ENCODE measurements at places on chromosomes 7 and 10.

DNA sequence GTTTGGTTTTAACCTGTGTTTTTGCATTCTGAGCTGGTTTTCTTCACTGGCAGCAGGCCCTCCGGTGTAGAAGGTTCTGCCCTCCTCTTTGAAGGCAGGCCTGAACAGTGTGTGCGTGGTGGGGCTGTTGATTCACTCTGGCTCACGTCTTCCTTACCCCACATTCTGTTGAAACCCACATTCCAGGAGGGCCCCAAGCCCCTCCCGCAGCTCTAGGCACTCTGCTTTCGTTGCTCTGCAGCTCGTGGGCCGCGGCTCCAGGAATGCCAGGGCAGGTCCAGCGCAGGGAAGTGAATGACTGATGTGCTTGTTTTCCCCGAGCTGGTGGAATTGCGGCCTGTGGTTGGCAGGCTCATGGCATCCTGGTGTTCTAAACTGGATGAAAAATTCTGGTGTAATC, 49.0 kb downstream of the HTRA1 start:
- DNase-seq: no peak

- no peak for DNase-seq
Observed at GRCh38 chr7:115822801-115823200, 207.8 kb downstream of the TFEC start.

DNA sequence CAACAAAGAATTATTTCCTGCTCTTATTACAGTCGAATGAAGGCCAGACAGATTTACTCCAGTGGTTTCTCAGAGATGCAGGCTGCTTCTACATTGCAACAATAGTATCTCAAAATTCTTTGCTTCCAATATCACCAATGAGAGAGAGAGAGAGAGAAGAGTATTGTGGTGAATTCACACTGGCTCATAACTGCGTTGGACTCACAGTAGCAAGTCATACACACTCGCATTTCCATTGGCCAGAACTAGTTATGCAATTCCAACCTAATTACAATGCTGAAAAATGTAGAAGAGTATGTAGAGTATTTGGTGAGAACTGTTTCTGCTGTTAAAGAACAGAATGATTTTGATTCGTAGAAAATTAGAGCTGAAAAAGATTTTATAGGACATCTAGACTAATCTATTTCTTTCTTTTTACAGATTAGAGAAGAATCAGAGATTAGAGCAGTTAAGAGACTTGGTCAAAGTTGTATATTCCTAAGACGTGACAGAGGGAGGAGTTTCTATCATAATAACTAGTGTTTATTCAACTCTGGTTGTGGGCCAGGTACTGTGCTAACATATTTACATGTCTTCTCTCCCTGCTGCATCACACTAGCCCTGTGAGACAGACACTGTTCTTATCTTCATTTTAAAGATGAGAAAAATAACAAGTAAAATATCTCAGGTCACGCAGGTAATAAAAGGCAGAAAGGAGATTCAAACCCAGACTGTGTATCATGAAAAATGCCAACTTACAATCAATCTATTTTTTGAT, 34.6 kb upstream of the PDK4 start:
- no peak for DNase-seq

- no peak for DNase-seq
Observed at GRCh38 chr7:155311826-155312537, 14.3 kb downstream of the INSIG1 start.

DNA sequence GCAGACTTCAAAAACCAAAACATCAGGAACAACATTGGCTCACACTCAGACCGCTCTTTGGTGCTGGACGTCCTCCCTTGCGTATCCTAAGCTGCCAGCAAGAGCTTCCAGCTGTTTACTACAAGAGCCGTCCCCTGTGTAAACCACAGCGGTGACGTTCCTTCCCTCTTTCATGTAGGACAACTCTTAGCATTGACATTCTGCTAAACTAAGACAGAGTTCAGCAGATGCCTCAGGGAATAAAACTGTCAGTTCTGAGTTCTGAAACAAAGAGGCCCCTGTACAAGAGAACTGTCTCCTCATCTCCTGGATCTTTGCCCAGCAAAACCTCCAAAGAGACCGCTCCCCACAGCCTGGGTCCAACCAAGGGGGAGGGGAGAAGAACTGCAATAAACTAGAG, 57.8 kb upstream of the OPALIN start:
- no peak for DNase-seq

DNA sequence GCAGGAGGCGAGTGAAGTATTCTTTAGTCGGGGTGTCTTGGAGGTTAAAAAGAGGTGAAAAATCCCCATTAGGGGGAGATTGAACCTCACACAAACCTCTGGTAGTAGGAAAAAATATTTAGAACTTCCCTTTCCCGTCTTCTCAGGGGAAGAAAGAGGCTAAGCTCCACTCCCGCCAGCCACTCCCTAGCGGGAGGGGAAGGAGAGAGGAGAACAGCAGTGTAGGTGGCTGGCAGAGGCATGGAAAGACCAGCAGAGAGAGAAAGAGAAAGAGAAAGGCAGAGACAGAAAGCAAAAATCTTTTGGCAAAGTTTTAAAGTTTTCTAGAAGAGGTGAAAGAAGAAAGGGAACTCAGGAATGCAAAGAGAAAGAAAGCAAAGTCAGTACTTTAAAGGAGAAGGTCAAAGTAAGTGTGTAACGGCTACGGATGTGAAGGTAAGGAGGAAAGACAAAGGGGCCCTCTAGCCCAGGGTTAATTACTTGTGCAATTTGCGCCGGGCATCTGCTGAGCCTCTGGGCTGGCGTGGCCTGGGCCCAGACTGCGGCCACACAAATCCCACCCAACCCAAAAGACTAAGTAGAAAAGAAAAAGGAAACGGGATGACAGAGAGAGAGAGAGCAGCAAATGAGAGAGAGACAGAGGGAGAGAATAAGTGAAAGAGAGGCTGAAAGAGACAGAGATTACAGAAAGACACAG, 72.3 kb upstream of the ZNF746 start:
- no peak for DNase-seq

DNA sequence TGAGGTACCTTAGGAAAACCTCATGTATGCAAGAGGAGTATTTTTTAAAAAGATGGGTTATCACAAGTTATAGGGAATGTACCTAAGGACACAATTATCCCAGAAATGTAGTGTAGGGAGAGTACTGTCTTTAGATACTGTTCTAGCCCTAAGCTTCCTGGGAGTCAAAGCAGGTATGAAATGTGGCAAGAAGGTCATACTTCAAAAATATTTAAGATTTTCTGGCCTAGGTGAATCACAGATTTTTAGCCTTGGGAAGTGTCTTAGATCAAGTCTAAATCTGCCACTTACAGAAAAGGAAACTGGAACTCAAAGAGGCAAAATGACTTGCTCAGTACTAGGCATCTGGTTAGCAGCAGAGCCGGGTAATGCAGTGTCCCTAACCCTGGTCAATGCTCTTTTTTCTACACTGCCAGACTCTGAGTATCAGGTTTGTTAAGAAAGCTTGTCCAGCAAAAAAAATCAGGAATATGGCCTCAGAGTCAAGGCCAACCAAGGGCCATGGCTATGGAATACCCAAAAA, 13.9 kb downstream of the PIK3AP1 start:
- DNase-seq: no peak

- DNase-seq: no peak
Observed at GRCh38 chr10:118958984-118959925, 70.3 kb upstream of the NANOS1 start.

DNA sequence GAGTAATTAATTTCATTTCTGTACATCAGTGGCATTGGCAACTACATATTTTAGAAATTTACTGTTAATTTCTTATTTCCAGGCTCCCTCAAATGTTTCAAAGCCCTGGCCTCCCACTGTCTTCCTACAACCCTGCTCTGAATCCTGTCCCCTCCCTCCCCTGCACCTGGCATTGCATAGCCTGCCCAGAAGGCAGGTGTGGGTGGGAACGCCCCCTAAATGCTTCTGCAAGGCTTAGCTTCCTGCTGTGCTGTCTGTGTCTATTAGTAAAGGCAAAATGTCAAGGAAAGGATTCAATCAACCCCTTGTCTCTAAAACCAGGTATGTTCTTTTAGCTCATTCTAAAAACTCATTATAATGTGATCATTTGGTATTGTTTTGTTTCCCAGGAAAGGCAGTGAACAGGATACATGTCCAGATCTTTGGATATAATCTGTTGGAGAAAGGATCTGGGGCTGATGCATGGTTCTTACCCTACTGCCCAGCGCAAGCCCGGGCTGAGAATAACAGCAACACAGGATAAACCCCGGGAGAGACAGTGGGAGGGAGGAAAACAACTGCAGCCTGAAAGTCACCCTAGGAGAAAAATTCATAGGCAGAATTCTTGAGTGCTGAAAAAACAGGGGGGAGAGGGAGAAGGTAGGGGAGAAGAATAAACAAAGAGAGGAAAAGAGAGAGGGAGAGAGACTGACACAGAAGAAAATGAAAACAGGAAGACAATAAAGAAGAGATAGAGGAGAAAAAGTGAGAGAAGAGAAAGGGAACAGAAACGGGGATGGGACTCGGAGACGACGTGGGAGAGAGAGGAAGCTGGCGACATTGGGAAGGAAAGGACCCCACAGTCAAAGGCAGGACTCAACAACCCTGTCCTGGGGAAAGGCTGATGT, 589 bp downstream of the ZNF488 start:
- no peak for DNase-seq

GRCh38 chr7:74001150-74001494, 26.9 kb upstream of the ELN start:
- DNase-seq: no peak

DNA sequence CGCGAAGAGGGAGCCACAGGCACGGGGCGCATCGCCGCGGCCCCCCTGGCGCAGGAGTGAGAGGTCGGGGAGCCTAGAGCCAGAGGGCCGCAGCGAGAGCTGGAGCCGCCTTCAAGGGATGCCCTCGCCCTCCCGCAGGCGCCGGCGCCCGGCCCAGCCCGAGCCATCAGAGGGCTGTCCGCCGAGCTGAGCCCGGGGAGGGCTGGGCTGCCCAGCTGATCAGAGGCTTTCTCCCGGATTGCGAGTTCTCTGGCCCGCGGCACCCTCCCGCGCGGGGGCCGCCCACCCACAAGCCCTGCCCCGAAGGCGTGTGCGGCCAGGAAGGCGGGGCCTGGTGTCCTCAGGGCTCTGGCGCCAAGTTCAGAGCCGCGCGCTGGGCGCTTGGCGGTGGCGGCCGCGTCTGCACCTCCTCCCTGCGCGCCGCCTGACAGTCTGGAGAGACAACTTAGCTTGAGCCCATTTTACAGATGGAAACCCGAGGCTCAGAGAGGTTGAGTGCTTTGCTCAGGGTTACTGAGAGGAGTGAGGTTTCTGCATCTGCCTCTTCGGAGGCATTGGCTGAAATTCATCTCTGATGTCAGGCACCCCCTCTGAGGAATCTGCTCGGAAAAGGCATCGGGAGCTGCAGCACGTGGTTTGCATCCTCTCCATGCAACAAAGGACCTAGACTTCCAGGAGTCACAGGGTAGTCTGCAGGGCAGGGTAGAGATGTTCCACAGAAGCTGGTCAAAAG, 3.8 kb upstream of the ANTXRL start:
- peak; percentile 34 for DNase-seq

DNA sequence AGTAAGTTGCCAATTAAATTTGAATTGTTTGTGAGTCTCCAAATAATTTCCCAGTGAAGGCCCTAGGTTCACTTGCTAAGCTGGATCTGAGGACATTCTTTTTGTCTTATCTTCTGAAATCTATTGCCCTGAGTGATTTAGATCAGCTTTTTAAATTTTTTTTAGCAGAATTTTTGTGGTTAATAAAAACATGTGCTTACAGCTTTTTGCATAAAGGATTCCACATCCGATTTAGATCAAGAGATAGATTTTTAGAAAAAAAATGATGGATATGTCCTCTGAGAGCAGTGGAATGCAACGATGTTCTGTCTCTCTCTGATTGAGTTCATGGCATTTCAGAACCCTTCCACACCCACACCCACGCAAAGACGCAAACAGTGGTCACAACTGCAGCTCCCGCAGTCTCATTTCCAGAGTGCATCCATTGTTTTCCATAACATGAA, 358.8 kb downstream of the SUGCT start:
- DNase-seq: no peak

- DNase-seq: no peak
Observed at GRCh38 chr10:123019941-123020703, 11.3 kb downstream of the ACADSB start.

GRCh38 chr7:83524277-83525075, 124.5 kb downstream of the SEMA3E start:
- no peak for DNase-seq

GRCh38 chr10:91924212-91925021, 847 bp downstream of the BTAF1 start:
- DNase-seq: no peak

DNA sequence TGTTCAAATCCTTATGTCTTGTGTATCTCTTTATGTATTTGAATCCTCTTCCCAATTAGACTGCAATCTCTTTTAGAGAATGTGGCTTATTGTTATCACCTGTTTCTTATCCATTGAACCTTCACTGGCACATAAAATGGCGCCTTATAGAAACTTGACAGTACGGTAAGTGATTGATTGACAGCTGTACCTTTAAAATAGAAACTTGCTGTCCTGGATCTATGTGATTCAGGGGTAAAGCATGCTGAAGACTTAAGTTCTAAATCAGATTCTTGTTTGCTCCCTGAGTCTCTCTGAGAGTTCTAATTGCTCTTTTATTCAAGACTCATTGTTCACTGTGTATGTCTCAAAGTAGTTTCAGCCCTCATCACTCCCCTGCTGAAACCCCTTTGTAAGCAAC, 91.3 kb downstream of the CACNB2 start:
- DNase-seq: no peak

GRCh38 chr7:111835066-111835465, 272.8 kb upstream of the IMMP2L start:
- no peak for DNase-seq

DNA sequence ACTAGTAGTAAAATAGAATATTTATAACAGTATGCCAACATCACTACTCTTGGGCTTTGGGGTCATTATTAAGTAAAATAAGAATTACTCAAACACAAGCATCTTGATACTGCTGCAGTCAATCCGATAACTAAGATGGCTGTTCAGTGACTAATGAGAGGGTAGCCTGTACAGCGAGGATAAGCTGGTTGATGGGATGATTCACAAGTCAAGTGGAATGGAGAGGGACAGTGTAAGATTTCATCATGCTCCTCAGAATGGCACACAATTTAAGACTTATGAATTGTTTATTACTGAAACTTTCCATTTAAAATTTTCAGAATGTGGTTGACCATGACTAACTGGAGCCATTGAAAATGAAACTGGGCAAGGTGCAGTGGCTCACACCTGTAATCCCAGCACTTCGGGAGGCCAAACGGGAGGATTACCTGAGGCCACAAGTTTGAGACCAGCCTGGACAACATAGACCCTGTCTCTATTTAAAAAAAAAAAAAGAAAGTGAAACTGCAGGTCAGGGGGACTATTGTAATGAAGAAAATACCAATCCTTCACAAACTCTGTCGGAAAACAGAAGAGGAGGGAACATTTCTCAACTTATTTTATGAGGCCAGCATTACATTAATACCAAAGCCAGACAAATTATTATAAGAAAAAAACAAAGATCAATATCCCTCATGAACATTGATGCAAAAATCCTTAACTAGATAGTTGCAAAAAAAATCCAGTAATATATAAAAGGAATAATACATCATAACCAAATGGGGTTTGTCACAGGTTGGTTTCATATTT, 11.2 kb downstream of the AVL9 start:
- no peak for DNase-seq

Measured in stimulated activated CD4-positive, alpha-beta T cell treated with anti-CD3 and anti-CD28 coated beads, Interleukin-1b, Interleukin-23, amount 100 ng/mL, for 4 hours (primary cell).